Fibroblast of mammary gland (primary cell): ENCODE measurements at places on chromosomes 13 and 19.

DNA sequence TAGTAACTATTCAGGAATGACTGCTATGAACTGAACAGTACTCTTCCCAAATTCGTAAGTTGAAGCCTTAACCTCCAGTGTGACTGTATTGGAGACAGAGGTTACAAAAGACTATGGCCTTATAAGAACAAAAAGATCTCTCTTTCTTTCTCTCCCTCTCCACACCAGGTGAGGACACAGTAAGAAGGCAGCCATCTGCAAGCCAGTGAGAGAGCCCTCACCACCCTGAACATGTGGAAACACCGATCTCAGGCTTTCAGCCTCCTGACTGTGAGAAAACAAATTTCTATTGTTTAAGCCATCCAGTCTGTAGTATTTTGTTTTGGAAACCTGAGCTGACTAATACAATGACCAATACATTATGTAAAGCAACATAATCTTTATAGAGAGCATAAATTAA, 888.9 kb downstream of the SLITRK1 start:
- DNase-seq, result no peak

DNA sequence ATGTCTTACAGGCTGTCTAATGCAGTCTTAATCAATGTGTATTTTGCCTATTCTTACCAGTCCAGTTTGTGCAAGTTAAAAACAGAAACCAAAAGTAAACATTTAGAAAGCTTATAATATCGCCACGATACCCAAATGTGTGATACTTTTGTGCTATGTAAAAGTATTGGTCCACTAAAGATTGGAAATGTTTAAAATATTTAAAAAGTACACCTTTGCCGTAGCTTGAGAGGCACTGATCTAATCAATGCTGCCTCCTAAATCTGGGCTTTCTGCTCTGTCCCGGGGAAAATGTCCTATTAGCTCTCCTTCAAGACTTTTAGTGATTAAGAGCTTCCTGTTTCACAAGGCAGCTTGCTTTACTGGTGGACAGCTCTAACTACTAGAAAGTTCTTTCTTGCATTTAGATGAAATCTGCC, 64.7 kb downstream of the DNAJC15 start:
- DNase-seq, result peak; percentile 21

GRCh38 chr19:38288123-38288855, 15.8 kb upstream of the C19orf33 start:
- DNase-seq, result no peak

GRCh38 chr13:111216166-111216960, 101.3 kb downstream of the ARHGEF7 start:
- DNase-seq, result peak; percentile 30

DNA sequence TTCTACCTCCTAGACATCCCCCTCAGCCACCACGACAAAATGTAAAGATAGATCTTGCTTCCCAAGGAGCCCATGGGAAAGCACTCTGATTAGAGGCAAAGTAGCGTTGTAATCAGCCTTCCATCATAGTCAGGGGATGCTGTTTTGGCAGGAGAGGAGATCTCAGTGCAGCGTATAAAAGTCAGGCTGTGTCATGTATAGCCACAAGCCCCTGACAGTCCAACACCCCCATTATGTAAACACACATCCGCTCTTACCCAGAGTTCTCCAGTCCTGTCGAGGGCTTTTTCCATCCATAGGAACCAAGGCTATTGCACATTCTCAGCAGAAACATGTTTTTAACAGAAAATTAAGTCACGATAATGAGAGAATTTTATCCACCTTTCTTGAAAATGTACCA, 156.3 kb downstream of the CYSLTR2 start:
- DNase-seq, result no peak

GRCh38 chr13:26929971-26930730, 169.6 kb upstream of the GPR12 start:
- DNase-seq, result peak; percentile 60

- no peak for DNase-seq
These were observed 1925.8 kb upstream of the PRR20A start for GRCh38 chr13:55214841-55215345.

DNA sequence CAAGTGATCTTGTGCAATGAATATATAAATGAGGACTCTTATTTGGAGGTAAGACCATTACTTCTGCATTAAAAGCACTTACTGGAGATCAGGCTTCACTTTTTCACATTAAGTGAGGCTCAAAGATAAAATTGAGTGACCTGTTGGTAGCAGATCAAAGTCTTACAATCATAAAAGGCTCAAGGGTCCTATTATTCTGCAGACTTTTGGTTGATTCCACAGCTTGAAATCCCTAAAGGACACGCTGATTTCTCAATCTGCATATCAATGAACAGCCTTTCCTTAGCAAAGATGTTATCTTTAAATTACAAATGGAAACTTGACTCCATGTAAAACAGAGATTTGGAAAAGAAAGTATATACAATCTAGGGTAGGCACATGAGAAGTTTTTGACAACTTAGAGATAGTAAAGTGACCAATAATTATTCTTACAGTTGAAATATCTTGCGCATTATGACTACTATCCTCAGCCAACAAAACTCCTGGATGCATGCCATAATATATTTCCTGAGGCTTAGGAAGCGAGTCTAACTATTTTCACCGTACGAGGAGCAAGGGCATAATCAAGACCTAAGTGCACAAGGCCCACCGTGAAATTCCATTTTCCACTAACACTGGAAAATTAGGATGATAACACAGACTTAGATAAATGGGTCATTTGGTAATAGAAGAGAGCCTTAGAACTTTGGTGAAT, 640.7 kb downstream of the LIG4 start:
- no peak for DNase-seq

DNA sequence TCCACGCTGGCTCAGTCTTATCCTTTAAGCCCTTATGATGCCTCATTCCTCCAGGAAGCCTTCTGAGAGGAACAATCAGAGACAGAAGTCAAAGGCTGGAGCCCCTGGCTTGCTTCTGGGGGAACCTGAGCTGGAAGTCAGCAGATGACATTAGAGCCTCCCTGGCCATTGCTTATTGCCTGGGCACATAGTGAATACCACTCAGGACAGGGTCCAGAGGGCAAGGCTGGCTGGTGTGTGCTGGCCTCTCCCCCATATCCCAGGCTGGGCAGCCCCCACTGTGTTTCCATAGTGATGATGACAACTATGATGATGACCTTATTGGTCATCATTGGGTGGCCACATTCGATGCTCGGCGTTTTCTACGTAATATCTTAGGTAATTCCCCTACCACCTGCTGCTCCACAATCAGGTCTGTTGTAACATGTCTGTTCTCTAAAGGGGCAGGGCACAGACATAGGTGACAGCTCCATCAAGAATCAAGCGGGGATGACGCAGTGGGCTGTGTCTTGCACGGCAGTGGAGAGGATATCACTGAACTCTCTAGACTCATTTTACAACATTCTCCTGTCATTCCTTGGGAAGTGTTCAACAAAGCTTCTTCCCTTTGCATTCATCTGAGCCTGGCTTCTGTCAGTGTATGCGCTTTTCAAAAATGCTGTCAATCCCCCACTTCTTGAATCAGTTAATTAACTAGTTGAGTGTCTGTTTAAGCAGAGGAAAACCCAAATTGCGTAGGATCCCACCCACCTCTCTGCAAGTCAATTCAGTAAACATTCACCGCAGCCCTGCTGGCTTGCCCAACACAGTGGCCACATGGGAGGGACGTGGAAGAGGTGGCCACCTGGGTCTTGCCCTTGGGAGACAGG, 89.4 kb upstream of the TSHZ3 start:
- DNase-seq, result no peak

DNA sequence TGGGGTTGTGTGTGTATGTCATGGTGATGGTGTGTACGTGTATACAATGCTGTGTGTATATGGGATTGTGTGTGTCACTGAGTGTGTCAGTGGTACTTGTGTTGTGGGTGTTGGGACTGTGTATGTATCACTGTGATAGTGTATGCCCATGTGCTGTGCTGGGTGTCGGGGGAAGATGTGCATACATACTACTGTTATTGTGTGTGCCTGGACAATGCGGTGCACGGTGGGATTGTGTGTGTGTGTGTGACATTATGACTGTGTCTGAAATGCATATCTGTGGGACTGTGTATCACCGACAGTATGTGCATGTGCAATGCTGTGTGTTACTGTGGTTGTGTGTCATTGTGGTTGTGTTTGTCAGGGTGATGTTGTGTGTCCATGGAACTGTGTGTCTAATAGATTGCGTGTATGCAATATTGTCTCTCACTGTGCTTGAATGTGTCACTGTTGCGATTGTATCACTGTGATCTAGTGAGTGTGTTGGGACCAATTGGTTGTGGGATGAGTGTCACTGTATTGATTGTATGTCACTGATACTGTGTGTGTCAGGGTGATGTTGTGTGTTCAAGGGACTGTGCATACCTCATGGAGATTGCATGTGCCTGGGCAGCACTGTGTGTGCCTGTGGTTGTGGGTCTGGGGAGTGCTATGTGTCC, 11.0 kb upstream of the BBC3 start:
- DNase-seq, result no peak

GRCh38 chr19:6828698-6829633, 56.5 kb downstream of the VAV1 start:
- DNase-seq, result no peak

GRCh38 chr13:39490136-39490535, 112.9 kb downstream of the LHFPL6 start:
- no peak for DNase-seq

GRCh38 chr13:97445522-97446187, 11.7 kb downstream of the RAP2A start:
- no peak for DNase-seq
